ENCODE measurements at places on chromosomes 7 and 10. TPM values are rescaled to one million over a fixed set of nuclear protein-coding genes. Genes with fewer than 3 reads are reported as not detected.
A peak's percentile ranks its signal among the peaks of the same experiment; 100 is the strongest.

Gene CLDN4
- 602 TPM for total RNA-seq

Gene GRID2IP
- 1.3 TPM for total RNA-seq

DNA sequence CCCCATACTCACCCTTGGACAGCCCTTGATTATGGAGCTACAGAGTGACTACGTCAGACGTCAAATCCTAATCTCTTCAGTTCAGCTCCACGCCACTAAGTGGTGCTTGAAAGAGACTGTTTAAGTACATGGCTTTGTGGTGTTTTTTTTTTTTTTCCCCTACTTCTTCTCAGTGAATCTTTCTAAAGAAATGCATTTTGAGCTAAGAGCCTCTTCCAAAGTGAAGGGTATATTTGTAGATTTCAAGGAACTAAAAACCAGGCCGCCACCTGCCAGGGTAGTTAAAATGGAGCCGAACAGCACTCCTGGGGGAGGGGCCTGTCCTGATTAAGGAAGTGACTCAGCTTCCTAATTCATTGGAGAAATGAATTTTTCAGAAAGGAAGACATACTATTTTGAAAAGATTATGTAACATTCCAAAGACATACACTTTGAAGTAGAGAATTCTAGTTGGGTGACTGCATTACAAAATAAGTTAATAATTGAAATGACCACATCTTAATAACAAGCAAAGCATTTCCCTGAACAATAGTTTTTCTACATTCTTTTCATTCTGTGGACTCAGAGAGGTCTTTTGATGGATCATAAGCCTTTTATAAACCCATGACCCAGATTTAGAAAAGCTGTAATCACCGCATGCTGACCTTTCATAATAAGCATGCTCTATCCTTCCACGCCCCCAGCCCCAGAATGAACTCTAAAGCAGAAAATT, 20.6 kb upstream of the VPS41 start:
- DNase-seq: no peak

- no peak for DNase-seq
Measured at GRCh38 chr10:282294-283139, 147.3 kb downstream of the ZMYND11 start.

DNA sequence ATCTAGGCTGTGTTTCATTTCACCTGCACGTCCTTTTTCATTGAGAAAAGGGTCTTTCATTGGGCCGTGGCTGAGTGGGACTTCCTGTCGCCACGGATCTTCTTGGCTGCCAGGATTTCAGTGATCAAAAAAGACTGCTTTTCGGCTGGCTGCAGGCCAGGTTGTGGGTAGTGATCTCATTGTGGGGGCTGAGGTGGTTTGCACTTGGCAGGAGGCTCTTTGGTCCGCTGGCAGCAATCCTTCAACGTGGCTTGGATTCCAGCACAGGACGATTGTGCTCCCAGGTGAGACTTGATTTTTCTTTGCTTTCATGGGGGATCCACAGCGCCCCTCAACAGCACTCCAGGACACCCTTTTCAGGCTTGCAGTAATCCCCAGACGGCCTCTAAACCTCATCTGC, 29.0 kb upstream of the ZNF273 start:
- DNase-seq: no peak

GRCh38 chr7:138891446-138891810, 89.8 kb downstream of the KIAA1549 start:
- DNase-seq: no peak

DNA sequence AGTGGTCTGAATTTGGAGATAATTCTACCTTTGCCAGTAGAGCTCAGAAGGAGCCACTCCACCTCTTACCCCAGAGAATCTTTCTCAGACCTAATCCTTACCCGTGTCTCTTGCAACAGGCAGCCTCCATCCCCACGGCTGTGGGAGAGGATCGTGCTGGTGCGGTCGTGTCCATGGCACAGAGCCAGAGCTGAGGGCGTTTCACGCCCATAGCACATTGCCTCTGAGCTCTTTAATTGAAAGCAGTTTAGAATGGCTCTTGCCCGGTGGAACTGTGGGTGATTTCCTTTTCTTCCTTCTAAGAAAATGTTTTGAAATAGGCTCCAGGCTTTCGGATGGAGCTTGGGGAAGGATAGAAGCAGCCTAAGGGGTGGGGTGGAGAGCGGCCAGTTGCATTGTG, 41.5 kb downstream of the PRF1 start:
- DNase-seq: no peak

DNA sequence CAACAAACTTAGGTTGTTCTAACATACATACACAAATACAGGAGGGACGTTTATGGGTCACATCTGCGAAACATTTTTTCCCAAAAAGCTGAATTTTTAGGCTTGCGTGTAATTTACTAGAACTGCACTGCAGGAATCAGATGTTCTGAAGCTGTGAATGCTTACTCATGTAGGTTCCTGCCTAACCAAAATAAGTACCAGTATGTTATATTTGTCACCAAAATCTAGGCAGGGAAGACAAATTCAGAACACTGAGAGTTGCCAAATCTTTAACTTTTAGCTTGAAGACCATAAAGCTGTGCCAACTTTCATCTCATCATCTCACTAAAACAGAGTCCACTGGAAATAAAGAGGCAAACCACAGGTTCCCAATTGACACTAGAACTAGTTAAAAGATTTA, 5.7 kb downstream of the UBE2H start:
- no peak for DNase-seq

GRCh38 chr10:4545062-4545461, 280.9 kb upstream of the AKR1E2 start:
- DNase-seq: no peak

Gene CRTAC1
- not detected for total RNA-seq

DNA sequence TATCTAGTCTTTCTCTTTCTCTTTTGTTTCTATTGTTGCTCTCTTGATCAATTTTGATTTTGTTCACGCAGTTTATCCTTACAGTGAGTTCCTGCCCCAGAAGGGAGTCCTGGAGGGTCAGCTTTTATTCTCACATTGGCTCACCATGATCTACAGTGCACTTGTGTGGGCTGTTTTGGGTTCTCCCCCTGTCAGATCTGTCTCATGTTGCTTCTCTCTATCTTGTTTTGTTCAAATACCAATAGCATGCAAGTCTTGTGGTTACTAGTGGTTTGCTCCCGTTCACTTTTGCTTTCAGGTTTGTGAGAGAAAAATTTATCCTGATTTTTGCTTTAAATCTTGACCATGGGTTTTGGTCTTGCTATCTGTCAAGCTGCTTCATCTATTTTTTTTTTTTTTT, 74.3 kb downstream of the PTN start:
- no peak for DNase-seq

Gene CFAP43
- total RNA-seq: 6.0 TPM

GRCh38 chr10:23174977-23175512, 17.1 kb upstream of the PTF1A start:
- DNase-seq: no peak

DNA sequence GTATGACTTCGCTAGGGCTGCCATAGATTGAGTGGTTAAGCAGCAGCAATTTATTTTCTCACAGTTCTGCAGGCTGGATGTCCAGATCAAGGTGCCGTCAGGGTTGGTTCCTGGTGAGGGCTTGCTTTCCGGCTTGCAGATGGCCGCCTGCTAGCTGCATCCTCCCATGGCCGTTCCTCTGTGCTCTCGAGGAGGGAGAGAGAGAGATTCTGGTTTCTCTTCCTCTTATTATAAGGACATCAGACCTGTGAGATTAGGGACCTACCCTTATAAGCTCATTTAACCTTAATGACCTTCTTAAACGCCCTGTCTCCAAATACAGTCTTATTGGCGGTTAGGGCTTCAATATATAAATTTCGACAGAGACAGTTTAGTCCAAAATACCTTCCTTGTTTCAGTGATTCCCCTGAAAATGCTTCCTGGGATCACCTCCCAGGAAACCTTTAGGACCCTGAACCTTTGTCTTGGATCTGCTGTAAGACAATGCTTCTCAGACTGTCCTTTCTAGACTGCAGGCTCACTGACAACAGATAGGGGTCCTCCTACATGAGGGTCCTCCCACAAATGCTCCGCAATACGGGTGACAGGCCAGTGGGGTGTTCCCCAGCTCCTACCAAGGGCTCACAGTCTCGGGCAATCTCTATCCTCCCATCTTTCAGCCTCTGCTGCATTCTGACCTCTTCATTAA, 82.5 kb upstream of the BAIAP2L1 start:
- DNase-seq: no peak

DNA sequence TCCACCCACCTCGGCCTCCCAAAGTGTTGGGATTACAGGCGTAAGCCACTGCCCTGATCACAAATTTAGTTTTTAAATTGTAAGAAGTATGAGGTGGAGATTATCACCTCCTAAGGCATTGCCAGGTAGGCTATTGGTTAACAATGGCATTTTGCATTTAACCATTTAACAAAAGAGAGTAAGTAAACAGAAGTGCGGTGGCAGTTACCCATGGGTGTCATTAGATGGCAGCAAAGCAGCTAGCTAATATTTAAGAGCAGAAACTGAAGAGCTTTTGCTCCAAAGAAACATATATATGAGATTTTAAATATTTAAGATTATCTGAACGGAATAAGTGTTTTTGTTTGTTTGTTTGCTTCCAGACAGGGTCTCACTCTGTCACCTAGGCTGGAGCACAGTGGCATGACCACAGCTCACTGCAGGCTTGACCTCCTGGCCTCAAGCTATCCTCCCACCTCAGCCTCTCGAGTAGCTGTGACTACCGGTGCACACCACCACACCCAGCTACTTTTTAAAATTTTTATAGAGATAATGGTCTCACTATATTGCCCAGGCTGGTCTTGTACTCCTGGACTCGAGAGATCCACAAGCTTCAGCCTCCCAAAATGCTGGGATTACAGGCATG, 325.5 kb upstream of the C7orf33 start:
- DNase-seq: peak; percentile 16

DNA sequence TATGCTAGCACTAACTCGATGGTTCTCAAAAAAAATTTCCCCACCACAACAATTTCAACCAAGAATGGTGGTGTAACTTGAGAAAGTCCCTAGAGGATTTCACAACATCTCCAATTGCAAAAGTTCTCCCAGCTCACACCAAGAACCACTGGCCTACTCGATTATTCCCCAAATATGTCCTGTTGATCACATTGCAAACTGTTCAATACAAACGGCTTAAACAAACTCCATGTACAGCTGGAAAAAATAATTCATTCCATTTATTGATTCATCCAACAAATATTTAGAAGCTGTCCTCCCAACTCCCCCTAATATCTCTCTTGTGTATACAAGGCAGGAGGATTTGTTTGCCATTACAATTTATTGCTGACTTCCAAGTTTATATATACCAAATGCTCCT, 19.1 kb downstream of the TMEM176B start:
- DNase-seq: no peak

GRCh38 chr7:143243614-143244013, 19.6 kb upstream of the GSTK1 start:
- no peak for DNase-seq

All from PC-9 (cell line).